ENCODE measurements at places on chromosomes 7 and 10.

DNA sequence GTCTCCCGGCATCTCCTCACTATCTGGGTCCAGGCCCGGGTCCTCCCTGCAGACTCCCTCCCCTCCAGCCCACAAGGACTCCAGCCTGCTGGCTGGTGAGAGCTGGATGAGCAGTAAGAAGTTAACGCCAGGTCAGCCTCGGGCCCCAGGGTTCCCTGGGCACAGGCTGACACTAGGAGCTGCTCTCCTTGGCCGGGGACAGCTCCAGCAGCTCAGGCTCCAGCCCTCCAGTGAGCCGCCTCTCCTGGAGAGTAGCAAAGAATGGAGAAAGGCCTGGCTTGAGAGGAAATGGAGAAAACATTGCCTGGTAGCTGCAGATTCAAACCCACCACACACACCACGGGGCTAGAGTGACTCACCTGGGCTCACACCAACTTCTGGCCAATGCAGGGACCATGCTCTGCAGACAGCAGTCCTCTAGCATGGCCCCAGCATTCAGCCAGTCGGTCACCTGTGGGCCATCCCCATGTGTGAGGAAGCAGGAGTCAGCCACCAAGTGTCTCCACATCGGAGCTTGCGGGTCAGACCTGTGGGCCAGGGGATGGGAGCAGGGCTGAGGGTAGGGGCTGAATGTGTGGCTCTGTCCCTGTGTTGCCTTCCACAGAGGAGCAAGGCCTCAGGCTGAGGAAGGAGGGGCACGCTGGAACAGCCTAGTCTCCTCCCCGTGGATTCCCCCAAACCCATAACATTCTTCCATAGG, 6.5 kb downstream of the SAP25 start:
- no peak for DNase-seq

- no peak for DNase-seq
Observed at GRCh38 chr7:152596824-152597223, 79.1 kb downstream of the XRCC2 start.

DNA sequence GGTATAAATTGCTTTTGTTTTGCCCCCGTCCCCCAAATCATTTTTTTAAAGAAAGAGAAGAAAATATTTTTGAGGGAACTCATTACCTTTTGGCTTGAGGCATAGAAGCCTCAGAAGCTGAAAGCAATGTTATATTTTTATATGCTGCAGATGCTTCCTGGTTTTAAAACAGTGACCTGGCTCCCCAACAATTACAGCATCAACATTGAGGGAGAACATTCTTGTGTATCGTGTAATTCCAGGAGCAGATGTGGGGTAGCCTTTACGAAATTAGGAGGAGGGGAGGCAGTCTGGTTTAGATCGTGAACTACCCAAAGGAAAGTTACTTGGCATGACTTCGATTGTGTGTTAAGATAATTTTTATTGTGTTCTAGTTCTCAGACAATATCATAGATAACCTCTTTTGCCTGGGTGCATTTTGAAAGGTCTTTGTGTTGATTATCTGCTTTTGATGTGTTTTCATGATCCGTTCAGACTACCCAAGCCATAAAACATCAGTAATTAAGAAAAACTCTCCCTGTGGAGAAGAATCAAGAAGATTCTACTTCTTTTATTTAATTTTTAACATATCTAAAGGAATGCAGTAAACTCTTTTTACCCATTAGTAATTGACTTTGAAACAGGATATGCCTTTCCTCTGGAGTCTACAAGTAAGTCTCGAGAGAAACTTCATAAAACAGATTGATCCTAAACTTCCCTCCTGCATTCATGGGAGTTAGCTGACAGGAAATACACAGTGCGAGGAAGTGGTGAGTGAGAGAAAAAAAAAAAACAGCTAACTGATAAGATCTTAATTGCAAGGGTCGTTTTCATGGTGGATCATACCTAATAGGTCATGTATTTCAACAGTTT, 141.4 kb downstream of the KIAA1217 start:
- no peak for DNase-seq

DNA sequence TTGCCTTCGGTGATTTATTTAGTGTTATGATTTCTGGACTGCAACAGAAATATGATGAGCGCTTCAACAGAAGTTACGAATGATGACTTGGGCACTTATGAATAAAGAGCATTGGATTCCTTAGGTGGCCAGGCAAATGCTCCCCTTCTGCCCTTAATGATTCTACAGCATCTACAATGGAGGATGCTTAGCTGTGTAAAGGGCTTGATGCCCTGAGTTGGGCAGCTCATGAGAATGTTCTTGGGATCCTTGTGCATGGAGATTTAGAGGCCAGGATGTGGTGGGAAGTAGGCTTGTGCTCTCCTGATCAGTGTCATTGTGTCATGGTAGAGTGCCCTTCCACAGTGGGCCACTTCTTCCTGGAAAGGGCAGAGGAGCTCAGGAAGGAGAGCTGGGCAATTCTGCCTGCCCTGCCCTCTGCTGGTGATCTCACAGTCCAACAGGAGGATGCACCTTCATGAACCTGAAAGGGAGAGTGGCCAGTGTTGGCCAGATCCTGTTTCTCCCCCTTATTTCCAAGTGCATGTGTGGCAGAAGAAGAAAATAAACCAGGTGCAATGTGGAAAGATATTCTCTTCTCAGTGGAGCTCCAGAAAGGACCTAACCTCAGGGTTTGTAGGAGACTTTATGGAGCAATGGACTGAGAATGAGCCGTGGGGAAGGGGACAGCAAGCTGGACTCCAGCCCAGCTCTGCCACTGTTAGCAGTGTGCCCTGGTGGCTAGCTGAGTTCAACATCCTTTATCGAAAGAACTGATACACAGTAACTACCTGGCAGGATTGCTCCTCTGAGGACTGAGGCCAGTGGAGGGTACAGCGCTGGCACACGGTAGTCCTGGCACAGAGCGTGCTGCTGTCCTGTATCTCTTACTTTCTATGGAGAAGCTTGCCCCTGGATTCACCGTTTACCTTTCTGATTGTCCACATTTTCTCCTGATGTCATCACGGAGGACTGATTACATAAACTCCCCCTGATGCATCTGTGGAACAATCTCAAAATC, 182.9 kb downstream of the BMPER start:
- DNase-seq = no peak

- no peak for DNase-seq
Observed at GRCh38 chr7:110922906-110923305, 168.0 kb upstream of the LRRN3 start.

Data from CD4-positive, alpha-beta T cell treated with Interleukin-10 for 1 hour (primary cell).